ENCODE measurements at places on chromosomes 5 and 9.

DNA sequence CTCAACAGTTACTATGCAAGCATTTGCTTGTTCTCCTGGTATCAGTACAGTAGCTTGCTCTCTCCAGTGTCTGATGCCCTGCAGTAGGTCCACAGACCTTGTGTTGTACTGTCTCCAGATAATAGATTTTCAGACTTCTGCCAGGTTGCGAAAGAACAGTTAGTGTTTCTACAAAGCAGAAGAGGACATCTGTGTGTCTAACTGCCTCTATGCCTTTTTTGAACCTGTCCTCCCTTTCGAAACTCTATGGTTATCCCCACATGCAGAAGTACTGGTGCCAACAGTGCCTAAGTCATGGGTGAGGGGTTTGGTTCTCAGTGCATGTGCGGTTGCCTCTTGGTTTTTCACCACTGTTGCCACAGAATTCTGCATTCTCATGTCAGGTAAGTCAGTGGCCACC, 45.9 kb downstream of the KCNN2 start:
- no peak for DNase-seq

DNA sequence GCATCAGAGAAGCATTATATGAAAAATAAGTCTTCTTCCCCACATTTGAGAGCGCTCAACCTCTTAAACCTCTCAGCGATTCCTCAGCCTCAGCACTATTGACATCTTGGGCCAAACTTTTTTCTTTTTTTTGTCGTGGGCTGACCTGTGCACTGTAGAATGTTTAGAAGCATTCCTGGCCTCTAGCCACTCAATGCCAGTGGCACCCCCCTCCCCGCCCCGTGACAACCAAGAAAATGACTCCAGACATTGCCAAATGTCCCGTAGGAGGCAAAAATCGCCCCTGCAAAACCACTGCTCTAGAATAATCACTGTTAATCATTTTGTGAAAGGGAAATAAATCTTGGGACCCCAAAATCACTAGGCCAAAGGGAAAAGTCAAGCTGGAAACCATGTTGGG, 129.1 kb upstream of the BOD1 start:
- no peak for DNase-seq

DNA sequence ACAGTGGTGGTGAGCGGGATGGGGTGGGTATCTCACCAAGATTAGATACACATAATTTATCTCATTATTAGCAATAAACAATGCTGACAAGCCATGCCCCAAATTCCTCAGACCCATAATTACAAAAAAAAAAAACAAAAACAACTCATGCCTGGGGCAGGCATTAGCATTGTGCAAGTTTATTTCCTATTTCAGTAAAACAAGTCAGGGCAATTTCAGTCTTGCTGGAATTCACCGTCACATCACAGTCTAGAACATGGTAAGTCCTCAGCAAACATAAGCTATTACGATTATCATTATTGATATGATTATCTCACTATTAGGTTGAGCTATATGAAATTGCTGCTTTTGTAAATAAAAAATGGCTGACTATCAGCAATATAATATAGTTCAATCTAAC, 57.5 kb upstream of the GNAQ start:
- DNase-seq = no peak

- no peak for DNase-seq
Observed at GRCh38 chr9:136282272-136282861, 21.5 kb downstream of the CCDC187 start.

DNA sequence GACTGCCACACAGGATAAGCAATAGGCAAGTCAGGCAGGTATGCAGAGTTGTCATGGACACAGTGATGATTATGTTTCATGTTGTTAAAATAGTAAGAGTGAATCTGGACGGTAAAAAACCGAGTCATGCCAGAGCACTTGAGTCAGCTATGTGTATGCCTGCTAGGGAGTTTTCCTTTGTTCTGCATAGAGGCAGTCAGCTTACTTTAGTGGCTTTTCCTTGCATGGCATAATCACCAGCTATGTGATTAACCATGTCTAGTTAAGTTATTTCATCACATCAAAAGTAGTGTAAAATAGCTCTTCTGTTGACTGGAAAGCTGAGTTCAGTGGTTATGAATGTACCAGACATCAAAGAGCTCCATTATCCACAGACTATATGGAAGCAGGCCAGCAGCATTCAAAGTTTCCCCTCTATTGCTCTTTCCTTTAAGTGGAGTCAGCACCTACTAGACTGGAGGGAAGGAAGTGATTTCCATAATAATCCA, 989.8 kb downstream of the TLE1 start:
- no peak for DNase-seq

DNA sequence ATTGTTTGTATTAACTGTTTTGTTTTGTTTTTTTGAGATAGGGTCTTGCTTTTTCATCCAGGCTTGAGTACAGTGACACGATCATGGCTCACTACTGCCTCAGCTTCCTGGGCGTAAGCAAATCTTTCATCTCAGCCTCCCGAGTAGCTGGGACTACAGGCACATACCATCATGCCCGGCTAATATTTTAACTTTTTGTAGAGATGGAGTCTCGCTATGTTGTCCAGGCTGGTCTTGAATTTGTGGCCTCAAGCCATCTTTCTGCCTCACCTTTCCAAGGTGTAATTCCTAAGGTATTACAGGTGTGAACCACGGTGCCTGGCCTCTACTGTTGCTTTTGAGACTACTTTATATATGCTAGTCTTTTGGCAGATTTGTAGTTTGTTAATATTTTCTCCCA, 8.4 kb downstream of the RCL1 start:
- no peak for DNase-seq

- no peak for DNase-seq
Observed at GRCh38 chr5:174501461-174502069, 222.8 kb upstream of the MSX2 start.

DNA sequence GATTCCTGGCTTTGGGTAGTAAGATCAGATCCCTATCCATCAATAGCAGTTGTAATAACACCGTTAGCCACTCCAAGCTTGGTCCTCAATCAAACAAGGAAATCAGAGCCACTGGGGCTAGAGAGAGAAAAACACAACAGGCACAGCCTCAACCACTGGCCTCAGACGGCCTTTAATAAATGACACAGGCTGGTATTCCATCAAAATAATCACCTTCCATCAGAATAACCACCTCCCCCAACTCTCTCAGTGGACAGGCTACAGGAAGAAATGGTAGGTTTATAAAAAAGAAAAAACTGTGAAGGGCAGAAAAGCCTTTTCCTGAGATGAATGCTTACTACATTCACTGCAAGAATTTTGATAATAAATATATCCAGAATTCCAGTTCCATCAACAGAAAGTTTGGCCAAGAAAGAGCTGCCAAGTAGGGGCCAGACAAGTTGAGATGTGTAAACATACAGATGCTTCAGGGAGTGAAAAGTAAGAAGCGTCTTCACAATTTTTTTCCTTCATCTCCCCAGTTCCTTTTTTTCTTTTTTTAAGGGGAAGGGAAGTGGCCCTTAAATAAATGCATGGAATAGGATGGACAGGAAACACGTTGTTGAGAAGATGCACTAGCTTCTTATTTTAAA, 5.5 kb downstream of the FOXD1 start:
- no peak for DNase-seq

GRCh38 chr5:31855134-31856040, 216.5 kb downstream of the PDZD2 start:
- DNase-seq = no peak

GRCh38 chr5:112388074-112388473, 31.0 kb downstream of the EPB41L4A start:
- DNase-seq = no peak

- DNase-seq = peak; percentile 95
Observed at GRCh38 chr5:72301557-72301956, 18.5 kb downstream of the MRPS27 start.

- DNase-seq = no peak
Observed at GRCh38 chr5:13246053-13246452, 698.4 kb downstream of the DNAH5 start.

GRCh38 chr5:165805756-165806155, 2300.3 kb downstream of the MAT2B start:
- DNase-seq = no peak
